ENCODE measurements at places on chromosomes 7 and 10.

DNA sequence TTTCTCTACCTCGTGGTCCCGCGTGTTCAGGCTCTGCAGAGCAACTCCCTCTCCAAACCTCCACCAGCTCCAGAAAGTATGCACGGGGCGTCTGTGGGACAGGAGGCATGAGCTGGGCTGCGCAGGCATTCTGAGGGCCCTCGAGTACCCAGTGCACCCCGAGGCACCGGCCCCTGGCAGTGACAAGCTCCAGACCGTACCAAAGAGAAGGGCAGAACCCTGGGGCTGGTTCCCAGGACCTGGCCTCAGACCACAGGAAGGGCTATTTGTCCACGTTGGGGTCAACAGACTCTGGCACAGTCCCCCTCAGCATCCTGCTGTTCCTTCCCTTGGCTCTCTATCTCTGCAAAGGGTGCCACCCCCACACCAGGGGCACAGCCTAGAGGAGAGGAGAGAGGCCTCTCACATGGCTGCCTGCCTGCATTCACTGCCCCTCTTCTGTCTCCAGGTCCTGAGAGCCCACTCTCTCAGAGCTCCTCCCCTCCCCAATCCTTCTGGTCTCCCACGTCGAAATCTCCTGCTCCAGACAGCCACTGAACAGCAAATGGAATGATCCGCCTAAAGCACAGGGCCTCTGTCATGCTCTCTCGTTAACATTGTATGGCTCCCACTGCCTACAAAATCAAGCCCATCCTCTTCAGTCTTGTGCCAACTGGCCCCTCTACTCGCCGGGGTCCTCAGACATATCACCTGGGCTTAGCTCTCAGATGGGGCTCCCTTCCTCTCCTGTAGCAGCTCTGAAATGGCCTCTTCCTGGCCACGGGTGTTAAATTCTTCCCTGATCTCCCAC is 96.3 kb downstream of the OAT start:
- no peak for DNase-seq

GRCh38 chr10:126508535-126509040 is 120.3 kb upstream of the ADAM12 start:
- DNase-seq, result no peak

DNA sequence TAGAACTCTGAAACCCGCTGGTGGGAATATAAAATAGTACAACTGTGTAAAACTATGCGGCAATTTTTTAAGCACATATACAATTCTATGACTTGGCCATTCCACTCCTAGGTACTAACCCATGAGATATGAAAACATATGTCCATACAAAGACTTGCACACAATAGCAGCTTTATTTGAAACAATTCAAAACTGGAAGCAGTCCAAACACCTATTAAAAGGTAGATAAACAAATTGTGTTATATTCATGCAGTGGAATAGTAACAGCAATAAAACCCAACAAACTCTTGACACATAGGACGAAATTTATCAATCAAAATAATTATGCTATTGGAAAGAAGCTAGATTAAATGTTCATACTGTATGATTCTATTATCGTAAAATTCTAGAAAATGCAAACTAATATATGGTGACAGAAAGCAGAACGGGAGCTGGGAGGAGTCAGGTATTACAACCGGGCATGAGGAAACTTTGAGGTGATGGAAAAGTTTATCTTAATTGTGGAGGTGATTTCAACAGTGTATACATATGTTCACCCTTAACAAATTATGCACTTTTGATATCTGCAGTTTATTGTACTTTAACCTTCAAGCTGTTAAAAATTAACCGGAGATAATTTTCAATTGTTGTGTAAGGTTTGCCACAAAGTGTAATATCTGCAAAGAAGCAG is 803 bp upstream of the STK31 start:
- no peak for DNase-seq

GRCh38 chr10:26574783-26575182 is 122.7 kb upstream of the PDSS1 start:
- no peak for DNase-seq

DNA sequence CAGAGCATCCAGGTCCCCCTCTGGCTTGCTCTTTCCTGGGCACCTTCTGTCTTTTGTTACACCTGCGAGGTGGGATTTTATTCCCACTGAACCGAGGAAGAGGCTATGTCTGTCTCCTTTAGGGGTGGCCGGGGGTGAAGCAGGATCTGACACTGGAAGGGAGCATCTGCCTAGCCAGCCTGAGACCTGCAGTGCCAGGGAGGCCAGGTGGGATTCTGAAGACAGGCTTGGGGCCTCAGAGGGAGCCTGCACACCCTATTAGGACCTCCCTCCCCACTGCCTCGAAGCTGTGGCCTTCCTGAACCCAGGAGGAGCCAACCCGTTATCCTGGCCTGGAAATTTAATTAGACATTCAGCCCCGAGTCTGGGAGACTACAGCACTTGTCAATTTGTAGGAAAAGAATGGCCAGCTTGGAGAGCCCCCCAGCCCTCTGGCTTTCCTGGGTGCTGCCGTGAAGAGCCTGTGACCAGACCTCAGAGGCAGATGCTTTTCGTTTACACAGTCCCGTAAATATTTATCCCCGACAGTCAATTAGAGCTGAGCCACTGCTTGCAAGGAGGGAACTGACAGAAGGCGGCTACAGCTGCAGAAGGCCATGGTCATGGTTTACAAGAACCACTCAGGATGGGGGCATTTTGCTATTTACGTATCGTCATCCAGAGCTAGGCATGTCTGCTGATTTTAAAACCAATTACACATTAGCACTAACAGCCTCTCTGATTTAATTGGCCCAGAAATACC is 19.7 kb downstream of the CHAT start:
- DNase-seq, result no peak

DNA sequence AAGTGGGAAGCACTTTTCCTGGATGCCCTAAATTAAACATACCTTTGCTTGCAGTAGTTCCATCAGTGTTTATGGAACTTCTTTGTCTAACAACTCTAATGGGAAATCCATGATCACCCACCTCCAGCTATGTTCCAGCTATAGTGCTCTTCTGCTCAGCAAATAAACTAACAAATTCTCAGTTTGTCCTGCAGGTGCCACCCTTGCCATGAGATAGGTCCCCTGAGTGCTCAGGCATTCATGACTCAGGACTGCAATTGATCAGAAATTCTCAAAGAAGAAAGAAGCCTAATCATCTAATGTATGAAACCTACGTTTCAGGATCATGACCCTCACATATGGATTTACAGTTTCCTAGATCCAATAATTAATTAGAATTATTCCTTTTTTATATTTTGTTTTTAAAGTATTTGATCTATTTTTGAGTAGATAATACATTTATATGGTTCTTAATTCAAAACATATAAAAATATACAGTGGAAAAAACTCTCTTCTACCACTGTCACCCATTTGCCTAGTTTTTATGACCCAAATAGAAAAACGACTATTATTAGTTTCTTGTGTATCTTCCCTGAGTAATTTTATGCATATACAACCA is 48.7 kb upstream of the DYNC1I1 start:
- peak; percentile 38 for DNase-seq

GRCh38 chr7:73830681-73831583 is at the start of gene CLDN4:
TSS of gene CLDN4 (plus strand) at chr7:73830996. CDS start at chr7:73831202, 206 bp downstream.
- no peak for DNase-seq

DNA sequence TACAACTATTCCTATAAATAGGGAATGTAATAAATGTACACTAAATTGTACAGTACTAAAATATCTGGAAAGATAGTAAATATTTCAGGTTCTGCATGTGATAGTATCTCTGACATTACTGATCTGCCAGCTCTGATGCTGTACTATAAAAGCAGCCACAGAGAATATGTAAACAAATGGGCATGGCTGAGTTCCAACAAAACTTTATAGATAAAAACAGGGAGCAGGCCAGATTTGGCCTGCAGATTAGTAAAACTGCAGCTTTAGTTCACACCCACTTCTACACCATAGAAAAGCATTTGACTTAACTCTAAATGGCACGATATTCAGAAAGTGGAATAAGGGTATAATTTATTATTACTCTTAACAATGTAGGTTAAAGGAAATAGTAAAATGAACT is 18.8 kb upstream of the TLL2 start:
- DNase-seq, result peak; percentile 50

- DNase-seq, result no peak
These were observed 84.2 kb downstream of the CUL1 start for GRCh38 chr7:148782757-148783456.

GRCh38 chr7:91276909-91277308 is 12.7 kb downstream of the FZD1 start:
- DNase-seq, result no peak

DNA sequence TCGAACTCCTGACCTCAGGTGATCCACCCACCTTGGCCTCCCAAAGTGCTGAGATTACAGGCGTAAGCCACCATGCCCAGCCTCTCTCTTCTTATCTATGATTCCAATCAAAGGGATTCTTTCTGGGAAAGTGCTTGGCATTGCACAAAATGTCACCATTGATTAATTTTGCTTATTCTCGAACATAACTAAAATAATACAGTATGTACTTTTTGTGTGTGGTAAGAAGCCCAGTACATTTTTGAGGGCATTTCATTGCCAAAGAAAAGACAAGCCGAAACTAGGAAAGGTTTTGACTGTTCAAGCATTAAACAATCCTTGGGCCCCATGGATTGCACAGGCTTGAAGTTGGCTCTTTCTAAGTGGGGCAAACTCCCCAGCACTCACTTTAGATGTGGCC is 18.3 kb upstream of the CACUL1 start:
- DNase-seq, result peak; percentile 72

- DNase-seq, result peak; percentile 87
These were observed 220.1 kb upstream of the MKLN1 start for GRCh38 chr7:131107337-131108211.

- peak; percentile 48 for DNase-seq
These were observed 38.8 kb downstream of the AKR1B15 start for GRCh38 chr7:134587750-134588149.

DNA sequence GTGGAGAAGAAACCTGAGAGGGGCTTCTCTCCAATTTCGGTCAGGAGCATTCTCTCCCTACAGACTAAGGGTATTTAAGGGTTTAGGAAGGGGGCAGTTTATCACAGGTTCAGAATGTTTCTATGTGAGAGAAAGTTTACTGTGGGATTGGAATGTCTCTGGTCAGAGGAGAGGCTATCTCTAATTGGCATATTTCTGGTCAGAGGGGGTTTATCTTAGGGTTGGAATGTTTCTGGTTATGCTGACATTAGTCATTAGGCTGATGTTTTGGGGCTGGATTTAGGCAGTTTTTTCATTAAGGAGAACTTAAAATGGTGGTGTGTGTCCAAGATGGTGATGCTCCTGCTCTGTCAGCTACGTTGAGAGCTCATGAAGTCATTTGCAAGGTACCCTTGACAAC is 758.0 kb downstream of the TYW1 start:
- DNase-seq, result no peak

DNA sequence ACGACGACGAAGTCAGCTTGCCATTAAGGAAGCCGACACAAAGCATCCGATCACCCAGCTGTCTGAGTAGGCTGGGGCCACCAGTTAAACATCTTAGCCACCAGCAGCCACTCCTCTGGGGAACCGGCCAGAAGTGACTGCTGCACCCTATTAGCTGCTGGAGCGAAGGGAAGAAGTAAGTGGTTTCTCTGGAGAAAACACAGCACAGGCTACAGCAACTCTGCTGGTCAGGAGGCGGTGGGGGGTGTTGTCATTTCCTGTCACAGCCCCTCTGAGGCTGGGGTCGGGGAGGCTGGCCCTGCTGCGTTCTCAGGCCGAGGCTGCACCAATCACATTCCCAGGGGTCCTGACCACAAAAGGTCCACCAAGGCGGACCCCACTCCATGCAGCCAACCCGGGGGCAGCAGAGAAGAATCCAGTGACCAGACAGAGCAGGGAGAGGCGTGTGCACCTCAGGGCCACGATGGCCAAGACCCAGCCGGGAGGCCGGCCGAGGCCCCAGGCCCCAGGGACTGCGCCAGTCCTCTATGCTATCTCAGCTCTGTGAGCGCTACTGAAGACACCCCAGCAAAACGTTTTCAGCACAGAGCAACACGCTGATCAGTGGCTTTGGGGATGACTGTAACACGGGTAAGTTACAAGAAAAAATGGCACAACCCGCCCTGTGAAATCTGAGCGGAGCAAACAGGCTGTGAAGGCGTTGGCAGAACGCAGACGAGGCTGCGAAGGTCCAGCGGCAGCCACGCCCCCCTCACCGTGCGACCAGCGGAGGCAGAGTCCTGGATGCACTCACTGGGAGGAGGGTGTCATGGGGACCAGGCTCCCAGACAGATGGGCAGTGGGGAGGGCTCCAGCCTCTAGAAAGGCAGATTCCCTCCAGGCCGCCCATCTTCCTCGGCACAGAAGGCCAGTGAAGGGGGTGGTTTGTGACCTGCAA is 24.8 kb downstream of the STK32C start:
- DNase-seq, result no peak

DNA sequence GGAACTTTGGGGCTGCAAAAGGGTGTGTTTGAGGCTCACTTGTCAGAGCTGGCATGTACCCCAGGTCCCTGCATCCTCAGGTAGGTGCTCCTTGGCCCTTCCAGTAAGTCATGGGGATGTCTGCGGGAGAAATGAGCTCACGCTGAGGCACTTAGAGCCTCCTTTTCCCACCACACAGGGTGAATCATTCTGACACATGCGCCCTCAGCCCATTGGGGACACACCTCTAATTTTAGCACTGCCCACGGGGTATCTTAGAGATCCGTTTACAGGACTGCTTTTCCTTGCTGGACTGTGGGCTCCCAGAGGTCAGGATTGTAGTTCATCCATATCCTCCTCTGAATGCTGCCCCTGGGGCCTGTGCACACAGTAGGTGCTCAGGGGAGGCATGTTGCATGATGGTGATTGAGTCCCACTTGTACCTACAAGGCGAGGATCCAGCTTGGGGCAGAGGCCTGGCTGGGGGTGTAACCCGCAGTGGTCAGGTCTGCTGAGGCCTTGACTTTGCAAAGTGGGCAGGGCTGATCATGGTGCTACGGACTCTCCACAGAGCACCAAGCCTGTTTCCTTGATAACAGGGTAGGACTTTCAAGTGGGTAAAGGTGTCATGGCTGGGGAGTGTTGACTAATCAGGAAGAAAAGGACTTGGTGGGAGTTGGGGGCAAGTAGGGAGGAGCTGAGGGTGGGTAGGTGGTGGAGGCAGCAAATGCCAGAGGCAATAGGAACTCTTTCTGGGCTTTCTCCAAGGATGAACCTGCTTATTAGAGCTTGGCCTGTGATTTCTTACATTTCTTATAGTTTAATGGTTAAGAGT is 5.8 kb downstream of the TSPAN15 start:
- peak; percentile 47 for DNase-seq

DNA sequence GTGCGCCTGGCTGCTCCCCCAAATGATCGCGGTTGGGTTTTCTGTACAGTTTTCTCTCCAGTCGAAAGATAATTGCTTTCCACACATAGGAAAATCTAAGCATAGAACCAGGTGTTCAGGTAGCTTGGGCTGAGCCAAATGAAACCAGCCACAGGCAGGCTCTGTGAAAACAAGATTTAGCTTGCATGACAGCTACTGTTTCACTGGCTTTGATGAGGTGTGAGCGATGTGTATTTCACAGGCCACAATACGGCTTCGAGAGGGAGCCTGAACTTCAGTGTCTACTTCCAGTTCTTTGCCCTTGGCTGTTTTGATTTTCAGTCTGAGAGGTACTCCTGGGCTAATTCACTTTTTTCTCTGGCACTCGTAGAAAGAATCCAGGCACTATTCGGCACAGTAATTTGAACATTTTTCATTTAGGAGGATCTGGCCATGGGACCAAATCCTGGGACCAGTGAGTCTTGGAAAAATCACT is 110.5 kb downstream of the JCAD start:
- no peak for DNase-seq

Data from amniotic epithelial cell (primary cell).